ENCODE measurements at places on chromosomes 11 and 22.

- no peak for DNase-seq
These were observed 20.3 kb upstream of the XKR3 start for GRCh38 chr22:16845465-16845864.

DNA sequence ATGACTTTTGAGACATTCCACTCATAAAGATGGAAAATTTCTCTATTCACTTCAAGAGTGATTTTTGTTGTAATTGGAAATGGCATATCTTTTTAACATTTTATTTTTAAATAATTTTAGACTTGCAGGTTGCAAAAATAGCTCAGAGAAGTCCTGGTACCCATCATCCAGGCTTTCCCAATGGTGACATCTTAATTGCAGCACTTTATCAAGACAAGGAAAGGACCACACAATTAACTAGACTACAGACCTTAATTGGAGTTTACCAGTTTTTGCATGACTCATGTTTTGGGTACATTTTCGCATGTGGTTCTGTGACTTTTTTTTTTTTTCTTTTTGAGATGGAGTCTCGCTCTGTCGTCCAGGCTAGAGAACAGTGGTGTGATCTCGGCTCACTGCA lies 23.0 kb upstream of the MAP6 start:
- DNase-seq: no peak

DNA sequence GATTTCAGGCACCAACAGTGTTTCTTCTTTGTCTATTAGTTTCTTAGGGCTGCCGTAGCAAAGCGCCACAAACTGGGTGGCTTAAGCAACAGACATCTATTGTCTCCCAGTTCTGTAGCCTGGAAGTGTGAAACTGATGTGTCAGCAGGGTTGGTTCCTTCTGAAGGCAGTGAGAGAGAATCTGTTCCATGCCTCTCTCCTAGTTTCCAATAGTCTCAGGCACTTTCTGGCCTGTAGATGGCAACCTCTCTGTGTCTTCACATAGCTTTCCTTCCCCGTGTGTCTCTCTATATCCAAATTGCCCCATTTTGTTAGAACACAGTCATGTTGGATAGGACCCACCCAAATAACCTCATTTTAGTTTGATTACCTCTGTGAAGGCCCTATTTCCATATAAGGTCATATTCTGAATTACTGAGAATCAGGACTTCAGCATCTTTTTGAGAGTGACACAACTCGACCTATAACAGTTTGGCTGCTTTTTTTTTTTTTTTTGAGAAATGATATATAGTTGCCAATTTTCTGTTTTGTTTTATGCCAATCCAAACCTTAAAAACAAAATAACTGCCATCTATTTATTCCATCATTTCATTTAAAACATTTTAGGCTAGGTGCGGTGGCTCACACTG lies 108.2 kb downstream of the SLC36A4 start:
- DNase-seq: peak; percentile 13

DNA sequence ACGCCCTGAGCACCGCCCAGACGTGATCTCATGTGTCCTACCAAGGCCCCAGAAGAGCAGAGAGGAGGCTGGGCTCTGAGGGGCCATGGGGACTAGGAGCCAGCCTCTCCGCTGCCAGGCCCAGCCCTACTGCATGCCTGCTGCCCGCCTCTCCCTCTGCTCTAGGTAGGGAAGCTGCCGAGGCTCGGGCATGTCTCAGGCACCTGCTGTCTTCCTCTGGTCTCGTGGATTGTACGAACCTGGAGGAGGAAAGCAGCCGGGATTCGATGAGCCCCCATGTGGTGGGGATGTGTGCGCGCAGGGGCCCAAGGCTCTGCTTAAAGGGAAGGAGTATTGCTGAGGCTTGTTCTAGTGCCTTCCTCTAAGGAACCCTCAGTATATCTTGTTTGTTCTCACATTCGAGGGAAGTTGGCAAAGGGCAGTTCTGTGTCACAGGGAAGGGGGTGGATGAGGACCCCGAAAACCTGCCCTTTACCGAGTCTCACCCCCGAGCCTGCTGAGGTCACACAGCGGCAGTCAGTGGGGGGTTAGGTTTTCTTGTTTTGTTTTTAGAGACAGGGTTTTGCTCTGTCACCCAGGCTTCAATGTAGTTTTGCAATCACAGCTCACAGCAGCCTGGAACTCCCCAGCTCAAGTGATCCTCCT lies 21.2 kb downstream of the DAGLA start:
- no peak for DNase-seq

DNA sequence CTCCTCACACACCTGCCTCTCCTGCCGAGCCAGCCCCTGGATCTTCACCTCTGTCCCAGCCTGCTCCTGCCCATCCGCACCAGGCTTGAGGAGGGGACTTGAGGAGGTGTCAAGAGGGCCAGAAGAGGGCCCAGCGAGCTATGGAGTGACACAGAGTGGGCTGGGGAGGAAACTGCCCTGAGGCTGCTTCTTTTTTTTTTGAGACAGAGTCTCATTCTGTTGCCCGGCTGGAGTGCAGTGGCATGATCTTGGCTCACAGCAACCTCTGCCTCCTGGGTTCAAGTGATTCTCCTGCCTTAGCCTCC lies 21.9 kb upstream of the CDON start:
- DNase-seq: no peak

GRCh38 chr22:45984316-45984916 lies 7.5 kb upstream of the WNT7B start:
- DNase-seq: no peak

GRCh38 chr22:38083931-38084631 lies at the start of gene SLC16A8:
TSS of gene SLC16A8 (minus strand) at chr22:38084184. CDS start at chr22:38082873, 1,311 bp downstream.
- DNase-seq: no peak

GRCh38 chr11:76796511-76797198 lies 13.5 kb downstream of the TSKU start:
- no peak for DNase-seq

DNA sequence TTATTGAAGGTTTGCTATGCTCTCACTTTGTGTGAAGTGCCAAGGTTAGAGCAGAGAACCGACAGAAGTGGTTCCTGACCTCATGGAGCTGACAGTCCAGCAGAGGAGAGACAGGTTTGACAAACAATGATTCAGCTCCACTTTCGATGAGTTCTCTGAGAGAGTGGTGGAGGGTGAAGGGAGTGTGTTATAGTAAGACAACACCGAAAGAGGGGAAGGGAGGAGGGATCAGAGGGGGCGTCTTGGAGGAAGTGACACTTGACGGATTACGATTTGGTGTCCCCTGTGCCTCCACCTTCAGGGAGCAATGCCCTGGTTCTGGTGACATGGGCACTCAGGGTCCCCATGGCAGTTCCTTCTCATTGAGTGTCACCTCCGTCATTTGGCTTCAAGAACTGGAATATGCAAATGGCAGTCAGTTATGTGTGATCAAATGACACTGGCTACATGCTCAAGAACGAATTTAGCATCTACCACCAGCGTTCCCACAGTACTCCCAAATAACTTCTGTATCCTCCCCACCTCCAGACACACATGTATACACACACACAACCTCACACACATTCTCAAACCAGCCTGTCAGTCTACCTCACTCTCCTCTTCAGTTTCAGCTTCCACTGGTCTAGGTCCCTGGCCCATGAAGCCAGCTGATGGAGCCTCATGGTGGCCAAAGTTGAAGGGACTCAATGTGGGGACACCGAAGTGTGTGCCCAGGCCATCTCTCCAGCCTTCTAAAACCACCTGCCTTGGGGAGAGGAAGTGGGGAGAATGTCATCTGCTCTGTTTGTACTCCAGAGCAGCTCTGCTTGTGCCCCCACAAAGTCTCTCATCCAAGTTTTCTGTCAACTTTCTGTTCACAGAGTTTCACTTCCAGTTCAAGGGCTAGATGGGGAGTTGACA lies 31.4 kb upstream of the NUP160 start:
- DNase-seq: no peak

- DNase-seq: no peak
These were observed 23.4 kb downstream of the TPBGL start for GRCh38 chr11:75263944-75264349.

DNA sequence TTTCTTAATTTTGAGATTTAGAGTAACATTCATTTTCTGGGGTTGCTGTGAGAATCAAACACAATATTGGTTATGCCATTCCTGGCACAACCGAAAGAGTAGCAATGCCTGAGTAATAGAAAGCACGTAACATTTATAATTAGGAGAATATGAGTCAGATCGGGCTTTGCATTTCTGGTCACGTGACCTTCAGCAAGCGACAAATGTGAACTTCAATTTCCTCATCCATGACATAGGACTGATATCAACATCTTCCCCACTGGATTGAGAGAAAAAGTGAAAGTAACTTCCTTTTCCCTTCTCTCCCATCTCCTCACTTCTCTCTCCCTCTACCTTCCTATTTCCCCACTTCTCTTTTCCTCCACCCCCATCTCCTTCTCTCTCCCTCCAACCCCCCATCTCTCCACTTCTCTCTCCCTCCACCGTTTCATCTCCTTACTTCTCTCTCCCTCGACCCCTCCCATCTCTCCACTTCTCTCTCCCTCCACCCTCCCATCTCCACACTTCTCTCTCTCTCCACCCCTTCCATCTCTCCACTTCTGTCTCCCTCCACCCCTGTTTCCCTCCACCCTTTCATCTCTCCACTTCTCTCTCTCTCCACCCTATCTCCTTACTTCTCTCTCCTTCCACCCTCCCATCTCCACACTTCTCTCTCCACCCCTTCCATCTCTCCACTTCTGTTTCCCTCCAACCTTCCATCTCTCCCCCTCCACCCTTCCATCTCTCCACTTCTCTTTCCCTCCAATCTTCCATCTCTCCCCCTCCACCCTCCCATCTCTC lies 33.5 kb upstream of the CAT start:
- peak; percentile 36 for DNase-seq

DNA sequence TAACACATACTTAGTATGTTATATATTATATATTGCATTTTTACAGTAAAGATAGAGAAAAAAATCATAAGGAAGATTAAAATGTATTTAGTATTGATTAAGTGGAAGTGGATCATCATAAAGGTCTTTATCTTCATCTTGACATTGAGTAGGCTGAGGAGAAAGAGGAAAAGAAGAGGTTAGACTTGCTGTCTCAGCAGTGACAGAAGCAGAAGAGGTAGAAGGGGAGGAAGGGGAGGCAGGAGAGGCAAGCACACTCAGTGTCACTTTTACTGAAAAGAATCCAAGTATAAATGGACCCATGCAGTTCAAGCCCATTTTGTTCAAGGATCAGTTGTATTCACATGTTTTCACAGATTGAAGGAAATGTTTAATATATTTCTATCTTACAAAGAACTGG lies 69.7 kb downstream of the GAB2 start:
- no peak for DNase-seq

GRCh38 chr11:45457649-45458048 lies 171.5 kb upstream of the SYT13 start:
- no peak for DNase-seq

DNA sequence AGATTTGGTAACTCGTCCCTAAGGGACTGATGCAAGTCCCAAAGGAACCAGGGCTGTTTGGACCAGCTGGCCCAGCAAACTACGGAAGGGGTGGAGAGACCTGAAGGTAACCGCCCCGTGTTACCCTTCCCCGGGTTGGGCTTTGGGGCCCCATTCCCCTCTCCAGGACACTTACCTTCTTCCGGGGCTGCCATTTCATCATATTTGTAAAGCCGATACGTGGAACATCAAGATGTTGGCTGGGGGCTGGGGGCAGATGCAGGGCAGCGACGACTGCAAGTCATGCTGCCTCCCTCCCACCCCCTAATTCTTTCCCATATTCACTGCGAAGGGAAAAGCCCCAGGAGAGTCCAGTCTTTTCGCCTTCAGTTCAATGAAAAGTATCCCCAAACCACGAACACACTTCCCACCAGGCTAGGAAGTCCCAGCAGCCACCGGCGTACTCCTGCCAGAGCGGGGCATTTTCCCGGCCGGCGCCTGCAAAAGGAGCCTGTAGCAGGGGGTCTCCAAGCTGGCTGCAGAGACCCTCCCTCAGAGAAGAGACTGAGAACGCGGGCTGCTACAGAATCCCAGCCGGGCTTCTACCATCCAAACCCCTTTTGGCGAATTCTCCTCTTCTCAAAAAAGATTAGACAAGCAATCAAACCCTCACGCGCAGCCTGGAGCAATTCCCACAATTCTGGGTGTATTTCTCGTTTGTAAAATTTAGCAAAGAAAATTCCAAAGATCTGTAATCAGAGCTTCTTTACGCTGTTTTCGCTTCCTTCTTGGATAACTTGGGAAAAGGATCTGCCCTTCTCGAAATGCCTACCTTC lies 236.7 kb downstream of the TTC28 start:
- DNase-seq: no peak

- DNase-seq: no peak
These were observed 25.2 kb downstream of the LIF start for GRCh38 chr22:30221121-30221992.

DNA sequence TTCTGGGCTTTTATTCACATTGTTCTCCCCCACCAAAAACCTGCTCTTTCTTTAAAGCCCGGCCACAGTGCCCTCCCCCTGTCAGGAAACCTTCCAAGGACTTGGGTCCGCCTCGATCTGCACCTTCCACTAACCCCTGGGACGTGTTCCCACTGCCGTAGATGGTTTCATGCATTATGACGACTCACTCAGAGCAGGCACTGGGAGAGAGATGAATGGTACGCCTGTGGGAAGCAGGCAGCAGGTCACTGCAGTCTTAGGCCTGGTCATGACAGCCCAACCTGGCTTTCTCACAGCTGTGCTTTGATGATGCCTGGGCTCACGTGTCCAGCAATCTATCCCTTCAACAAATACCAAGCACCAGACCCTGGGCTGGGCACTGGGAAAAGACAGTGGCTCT lies 115.7 kb downstream of the WNT7B start:
- DNase-seq: no peak

GRCh38 chr11:96187822-96188221 lies 155.2 kb downstream of the MAML2 start:
- peak; percentile 79 for DNase-seq

GRCh38 chr11:6351782-6352382 lies 31.6 kb upstream of the CAVIN3 start:
- no peak for DNase-seq

DNA sequence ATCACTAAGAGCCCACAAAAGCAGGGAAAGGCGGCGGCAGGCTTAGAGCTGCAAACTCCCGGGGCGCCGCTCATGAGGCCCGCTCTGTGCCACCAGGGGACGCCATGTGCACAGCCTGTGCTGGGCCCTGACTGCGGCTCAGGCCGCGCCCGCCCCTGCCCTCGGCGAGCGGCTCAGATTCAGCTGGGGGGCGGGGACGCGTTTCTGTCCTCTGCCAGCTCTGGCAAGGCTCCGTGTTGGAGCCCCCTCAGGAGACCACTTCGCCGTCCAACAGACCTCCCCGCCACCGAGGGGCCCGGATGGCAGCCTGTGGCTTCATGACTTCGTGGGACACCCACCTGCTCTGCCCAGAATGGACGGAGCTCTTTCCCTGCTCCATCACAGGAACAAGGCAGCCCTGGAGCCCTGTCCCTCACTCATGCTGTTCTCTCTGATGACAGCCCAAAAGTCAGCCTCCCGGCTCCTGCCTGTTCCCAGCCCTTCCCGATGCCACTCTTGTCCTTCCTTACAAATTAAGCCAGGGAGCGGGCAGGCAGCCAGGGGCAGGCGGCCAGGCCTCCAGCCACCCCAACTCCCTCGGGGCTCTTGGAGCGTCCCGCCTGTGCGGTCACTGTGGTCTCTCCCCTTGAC lies 69.1 kb downstream of the NAT10 start:
- DNase-seq: peak; percentile 35

DNA sequence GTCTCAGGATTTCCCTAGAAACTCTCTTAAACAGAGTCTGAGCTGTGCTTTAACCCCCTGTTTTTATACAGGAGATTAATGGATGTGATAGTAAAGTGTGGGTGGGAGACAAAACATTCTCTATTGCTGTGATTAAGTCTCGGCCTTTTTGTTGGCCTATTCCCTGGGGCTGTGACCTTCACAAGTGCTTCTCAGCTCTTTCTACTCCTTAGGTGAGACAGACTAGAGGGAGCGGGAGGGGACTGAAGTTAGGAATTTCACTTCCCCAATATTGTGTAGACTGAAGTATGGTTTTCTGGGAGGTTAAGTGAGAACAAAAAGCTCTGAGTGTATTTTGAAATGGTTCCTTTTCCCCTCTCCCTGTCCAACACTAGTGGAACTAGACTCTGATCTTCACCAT lies 29.8 kb upstream of the OR8B8 start:
- DNase-seq: no peak

Measured in RCC 7860 (cell line).